ENCODE measurements at places on chromosomes 3 and 15.

GRCh38 chr3:11465744-11466616 lies 177.7 kb downstream of the VGLL4 start:
- no peak for DNase-seq

GRCh38 chr3:129357616-129358015 lies 70.8 kb downstream of the EFCAB12 start:
- DNase-seq: no peak

- DNase-seq: no peak
Observed at GRCh38 chr3:110733045-110733444, 338.6 kb upstream of the NECTIN3 start.

GRCh38 chr3:177286034-177286433 lies 88.8 kb upstream of the TBL1XR1 start:
- no peak for DNase-seq

DNA sequence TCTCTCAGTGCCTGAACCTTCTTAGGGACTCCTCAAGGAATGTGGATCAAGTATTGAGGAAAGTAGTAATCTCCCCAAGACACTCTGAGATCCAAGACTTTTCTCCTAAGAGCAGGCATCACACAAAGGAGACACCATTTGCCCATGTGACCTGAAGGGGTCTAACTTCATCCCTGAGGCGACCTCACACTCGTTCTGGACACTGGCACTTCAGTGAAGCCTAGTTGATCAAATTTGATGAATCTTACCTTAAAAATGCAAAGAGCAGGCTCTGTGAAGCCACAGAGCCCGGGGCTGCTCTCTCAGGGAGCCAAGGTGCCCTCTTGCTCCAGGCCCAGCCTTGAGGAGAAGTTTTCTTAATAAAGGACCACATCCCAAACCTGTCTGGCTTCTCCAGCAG lies 64.3 kb downstream of the SCN11A start:
- DNase-seq: no peak

DNA sequence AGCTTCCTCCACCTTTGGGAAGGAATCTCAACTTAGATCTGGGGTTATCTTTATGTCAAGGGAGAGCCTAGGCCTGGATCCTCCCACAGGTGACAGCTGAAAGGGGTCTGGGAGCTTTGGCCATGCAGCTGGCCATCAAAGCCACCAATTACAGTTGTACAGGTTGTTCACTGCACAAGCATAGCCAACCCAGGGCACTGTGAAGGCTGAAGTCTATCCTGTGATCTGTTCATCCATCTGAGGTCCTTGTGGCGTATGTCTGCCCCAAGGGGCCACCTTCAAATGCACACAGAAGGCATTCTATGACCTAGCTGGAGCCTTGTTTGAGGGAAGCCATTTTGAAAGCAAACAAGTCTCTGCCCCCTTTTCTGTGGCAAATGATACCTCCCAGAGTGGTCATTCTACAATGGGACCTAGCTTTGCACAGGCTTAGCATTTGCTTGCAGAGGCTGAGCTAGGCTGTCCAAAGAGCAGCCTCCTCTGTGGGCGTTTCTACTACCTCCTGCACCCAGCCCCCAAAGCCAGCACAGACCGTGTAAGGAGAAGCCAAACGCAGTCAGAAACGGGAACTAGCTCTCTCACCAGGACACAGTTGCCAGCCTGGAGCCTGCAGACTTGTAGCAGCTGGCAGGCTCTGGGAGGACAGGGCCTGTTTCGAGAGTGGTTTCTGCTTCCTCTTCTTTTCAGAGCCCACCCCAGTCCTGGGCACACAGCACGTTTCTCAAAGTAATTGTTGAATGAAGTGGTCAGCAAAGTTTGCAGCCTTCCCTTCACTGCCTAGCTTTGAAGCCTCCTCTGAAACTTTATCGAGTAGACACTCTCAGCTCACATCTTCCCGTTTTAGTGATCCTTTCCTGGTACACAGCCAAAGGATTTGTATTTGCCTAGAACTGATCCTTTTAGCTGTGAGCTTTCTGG lies 157.3 kb upstream of the SMAD3 start:
- peak; percentile 99 for DNase-seq

DNA sequence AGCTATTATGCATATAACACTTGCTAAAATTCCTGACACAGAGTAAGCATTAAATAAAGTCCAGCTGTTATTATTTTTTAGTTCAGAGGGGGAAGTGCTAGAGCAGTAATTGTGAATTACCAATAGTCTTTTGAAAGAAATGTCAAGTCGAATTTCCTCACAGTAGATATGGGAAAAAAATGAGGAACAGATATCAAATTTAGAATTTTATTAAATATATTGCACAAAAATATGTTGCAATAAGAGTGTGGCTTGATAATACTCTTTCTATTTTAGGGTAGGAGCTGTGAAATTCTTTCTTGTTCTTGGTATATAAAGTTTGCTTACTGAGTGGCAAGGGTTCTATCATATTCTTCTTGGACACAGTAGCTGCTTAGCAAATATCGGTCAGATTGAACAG lies 181.3 kb downstream of the NFKBIZ start:
- no peak for DNase-seq

- DNase-seq: no peak
Observed at GRCh38 chr3:154060238-154061000, 60.8 kb upstream of the ARHGEF26 start.

GRCh38 chr3:52023860-52024764 lies 28.4 kb upstream of the RPL29 start:
- no peak for DNase-seq

GRCh38 chr3:12729051-12729651 lies 29.9 kb downstream of the TMEM40 start:
- no peak for DNase-seq

DNA sequence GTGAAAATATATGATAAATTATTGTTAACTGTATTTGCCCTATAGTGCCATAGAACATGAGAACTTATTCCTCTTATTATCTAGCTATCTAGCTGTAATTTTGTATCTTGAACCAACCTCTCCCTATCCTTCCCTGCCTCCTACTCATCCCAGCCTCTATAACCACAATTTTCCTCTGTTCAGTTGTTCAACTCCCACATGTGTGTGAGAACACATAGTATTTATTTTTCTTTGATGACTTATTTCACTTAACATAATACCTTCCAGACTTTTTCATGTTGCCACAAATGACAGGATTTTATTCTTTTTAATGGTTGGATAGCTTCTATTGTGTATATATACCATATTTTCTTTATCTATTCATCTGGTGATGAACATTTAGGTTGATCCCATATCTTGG lies 85.4 kb upstream of the SUCLG2 start:
- DNase-seq: no peak

DNA sequence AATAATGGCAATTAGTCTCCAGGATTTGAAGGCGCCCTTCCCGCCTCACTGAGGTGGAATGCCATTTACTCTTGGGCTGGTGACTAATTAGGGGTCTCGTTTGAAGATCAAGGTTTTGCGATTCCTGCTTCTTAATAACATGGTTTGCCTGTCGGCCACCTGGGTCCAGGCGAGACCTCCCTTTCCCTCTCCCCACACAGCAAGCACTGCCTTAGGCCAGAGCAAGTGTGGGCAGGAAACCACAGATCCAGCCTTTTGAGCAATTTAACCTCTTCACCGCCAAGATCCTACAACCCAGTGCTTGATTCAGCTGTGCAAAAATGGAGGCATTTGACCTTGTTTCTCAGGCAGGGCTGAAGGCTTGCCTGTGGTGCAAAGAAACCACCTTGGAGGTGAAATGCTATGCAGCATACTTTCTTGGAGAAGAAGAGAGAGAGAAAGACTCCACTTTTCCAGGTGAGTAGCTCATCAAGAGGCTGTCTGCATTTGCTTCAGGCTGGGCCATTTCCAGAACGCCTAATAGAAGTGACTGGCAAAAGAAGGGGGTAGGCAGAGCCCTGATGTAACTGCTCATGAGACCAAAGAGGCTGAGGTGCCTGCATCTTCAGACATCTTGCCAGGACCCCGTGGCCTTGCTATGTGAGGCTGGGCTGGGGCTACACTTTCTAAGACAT lies 34.1 kb upstream of the WNT5A start:
- DNase-seq: no peak

- DNase-seq: no peak
Observed at GRCh38 chr3:76679541-76679940, 360.4 kb upstream of the ROBO2 start.

DNA sequence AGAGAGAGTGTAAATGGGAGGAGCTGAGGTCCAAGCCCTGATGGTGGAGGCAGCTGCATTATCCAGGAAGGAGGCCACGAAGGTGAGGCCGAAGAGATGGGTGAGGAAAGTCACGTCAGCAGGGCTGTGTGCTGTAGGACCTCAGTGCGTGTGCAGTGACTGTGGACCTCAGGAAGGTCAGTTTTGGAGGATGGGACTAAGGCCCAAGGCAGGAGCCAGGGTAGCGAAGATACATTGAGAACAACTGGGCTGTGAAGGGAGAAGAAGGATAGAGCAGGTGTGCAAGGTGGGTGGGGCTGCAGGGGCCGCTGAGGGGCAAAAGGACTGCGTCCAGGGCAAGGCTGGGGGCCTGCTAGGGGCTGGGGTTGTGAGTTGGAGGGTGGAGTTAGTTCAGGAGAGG lies 4.9 kb downstream of the KLHL40 start:
- no peak for DNase-seq

GRCh38 chr15:91940496-91941381 lies 87.2 kb downstream of the SLCO3A1 start:
- DNase-seq: no peak

DNA sequence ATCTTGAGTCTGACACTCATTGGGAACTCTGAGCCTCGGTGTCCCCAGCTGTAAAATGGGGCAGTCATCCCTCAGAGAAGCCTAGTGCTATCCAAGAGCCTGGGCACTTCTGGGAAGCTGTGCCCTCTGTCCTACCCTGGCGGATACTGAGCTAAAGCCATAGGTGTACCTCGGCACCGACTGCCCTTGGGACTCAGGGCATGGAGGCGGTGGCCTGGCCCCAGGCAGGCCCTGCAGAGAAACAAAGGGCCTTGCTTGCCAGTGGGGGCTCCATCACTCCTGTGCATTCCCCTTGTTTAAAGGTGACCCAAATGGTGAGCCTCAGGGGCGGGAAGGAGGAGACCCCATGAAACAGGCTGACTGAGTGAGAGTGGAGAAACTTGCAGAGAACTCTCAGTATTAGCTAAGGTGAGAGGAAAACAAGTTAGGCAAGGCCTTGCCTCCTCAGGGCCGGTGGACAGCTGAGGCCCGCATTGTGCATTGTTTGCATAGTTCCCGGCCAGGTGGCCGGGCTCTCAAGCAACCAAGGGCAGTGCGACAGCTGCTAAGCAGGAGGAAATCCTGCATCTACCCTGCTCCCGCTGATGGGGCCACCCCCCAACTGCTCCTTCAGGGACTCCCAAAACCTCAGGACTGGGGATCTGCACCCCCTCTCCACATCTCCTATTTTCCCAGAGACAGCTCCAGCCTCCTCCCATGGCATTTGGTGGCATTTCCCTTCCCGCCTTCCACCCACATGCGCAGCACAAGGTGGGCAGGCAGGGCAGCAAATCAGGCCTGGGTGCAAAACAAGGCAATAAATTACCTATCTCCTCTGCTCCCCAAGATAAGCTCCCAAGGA lies 4.3 kb downstream of the PFKFB4 start:
- no peak for DNase-seq

DNA sequence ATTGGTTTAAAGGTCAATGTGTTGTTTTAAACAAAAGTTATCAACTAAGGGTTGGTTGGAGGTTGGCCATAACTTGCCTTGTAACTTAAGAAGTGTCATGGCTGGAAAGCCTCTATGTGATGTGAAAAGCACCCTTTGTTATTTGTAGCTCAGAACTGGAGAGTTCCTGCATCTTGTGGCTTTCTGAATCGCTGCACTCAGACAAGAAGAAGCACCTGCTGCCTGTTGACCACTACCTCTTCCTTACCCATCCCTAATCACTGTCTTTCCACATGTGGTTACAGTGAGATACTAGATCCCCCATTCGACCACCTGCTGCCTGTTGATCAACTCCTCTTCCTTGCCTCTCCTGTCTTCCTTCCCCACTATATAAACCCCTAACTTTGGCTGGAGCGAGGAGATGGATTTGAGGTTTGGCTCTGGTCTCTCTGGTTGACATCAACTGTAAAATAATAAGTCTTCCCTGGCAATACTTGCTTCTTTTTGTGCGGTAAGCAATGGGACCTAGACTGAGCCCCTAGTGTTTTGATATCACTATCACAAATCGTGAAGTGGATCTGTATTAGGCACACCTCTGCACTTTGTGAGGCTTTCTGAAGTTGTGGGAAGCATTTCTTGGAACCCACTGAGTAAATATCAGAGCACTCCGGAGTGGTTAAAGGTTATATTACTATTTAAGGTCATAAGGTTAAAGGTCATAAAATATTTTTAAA lies 13.8 kb downstream of the RPL39L start:
- DNase-seq: peak; percentile 20

DNA sequence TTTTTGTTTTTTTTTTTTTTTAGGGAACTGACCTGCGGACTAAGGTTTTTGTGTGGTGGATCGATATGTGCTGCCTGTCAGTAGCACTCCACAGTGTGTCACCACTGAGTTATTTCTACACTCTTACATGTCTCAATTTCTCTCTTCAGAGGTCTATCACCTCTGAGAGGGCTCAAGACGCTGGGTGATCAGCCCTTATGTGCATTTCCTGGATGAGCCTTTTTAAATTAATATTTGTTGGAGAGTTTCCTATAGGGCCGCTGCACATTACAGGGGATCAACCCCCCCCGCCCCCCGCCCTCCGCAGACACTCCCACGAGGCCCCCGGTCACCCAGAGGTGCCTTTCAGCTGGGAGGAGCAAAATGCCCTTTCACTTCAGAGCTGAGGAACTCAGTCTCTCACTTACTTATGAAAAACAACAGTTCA lies 34.5 kb upstream of the AP4E1 start:
- DNase-seq: peak; percentile 66

- no peak for DNase-seq
Observed at GRCh38 chr15:67087507-67088172, 22.2 kb downstream of the SMAD3 start.

GRCh38 chr15:73335026-73335425 lies 33.7 kb downstream of the HCN4 start:
- no peak for DNase-seq

Data from KBM-7 (cell line).